Astrocyte of the spinal cord (primary cell): ENCODE measurements at places on chromosomes 3 and 15.

GRCh38 chr15:42704492-42704926 lies 32.4 kb downstream of the CDAN1 start:
- peak; percentile 60 for DNase-seq

- no peak for DNase-seq
Observed at GRCh38 chr3:47487265-47487664, 11.5 kb upstream of the SCAP start.

DNA sequence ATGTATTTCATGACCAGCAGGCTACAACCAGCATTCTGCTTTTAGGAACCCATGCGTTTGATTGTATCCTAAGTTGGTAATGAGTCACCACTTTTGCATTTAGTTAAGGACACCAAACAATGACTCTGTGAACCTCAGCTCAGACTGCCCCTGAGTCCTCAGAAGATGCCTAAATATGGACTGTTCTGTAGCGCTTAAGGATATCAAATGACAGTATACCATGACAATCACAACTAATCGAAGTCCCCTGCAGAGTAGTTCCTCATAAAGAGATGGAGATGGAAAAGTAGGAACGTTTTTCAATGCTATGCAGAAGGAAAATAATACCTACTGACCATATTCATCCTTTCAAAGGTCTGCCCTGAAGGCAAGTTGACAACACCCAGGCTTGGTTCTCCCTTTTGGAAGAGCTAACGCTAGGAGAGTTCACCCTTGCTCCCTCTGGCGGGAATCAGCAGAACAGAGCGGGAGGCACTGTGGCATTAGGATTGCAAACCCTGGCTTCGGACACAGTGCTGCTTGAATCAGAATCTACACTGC lies 508.6 kb downstream of the FHIT start:
- DNase-seq, result peak; percentile 78

- no peak for DNase-seq
Observed at GRCh38 chr3:98761643-98762229, 1.4 kb upstream of the ST3GAL6 start.

GRCh38 chr3:189303584-189303983 lies 131.8 kb downstream of the TPRG1 start:
- no peak for DNase-seq

DNA sequence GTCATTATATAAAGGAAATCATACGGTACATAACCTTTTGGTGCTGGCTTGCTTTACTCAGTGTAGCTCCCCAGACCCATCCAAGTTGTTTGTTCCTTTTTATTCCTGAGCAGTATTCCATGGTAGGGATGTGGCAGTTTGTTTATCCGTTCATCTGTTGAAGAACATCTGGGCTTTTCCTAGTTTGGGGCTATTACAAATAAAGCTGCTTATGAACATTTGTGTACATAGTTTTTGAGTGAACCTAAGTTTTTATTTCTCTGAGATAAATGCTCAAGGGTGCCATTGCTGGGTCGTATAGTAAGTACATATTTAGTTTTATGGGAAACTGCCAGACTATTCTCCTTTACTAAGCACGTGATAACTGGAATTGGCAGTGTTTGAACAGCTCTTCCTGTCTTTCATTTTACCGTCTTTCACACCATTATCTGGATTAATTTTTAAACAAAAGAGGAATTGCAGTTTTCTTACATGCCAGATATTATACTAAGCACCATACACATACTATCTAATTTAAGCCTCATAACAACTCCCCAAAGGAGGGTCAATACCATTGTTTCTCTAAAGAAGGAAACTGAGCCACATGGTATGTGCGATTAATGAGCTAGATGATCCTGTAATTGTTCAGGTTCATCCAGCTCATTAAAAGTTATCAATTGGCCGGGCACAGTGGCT lies 85.6 kb downstream of the PTPRG start:
- DNase-seq, result no peak

- DNase-seq, result no peak
Observed at GRCh38 chr3:139388821-139389551, 461 bp downstream of the COPB2 start.

DNA sequence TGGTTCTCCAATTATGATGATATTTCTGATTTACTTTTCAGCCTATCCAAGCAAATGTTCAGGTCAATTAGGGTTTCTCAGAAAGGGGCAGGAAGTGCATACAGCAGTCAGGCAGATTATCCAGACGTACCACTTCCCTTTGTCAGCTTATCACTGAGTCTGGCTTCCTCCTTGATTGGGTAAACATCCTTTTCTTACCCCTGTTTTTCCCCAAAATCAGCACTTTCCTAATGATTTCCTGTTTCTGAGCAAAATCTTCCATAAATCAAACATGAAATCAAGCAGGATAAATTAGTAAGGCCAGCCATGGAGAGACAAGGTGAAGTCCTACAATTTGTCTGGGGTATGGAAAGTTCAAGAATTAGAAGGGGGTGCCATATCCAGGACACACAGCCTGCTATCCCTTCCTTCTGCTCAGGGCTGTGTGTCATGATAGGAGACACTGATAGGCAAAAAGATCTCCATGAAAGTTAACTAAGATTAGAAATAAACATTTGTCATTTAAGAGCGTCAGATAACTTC lies 29.0 kb downstream of the ADIPOQ start:
- DNase-seq, result no peak

GRCh38 chr3:180409170-180409569 lies 192.8 kb upstream of the TTC14 start:
- no peak for DNase-seq

DNA sequence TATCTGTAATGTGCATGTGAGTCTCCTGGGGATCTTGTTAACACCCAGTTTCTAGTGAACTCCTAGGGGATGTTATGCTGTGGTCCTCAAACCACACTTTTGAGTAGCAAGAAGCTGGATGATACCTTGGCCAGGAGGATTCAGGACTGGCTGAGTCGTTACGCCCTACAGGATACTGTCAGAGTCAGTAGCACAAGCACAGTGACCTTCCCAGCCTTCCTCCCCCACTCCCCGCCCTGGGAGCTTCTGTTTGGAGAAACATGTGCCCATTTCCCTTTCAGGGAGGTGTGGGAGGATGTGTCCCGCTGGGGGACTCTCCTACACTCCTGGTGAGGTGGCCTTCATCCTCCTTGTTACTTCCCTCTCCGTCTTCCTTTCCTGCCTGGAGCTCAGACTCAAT lies 76.4 kb upstream of the TRPM1 start:
- no peak for DNase-seq

DNA sequence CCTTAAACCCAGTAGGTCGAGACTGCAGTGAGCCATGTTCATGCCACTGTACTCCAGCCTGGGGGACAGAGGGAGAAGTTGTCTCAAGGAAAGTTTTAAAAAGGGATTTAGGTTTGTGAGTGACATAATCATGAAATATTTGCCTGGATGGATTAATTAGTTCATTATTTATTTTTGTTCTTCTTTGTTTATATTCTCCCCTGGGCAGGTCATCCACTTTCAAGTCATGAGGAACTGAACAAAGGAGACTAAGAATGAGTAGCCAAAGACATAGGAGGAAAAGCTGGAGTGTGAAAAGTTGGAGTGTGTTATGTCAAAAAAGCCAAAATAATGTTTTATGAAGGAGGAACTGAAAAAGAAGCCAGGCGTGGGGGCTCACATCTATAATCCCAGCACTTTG lies 17.7 kb upstream of the PCCB start:
- DNase-seq, result no peak

GRCh38 chr15:66996094-66996493 lies 69.3 kb upstream of the SMAD3 start:
- peak; percentile 22 for DNase-seq

DNA sequence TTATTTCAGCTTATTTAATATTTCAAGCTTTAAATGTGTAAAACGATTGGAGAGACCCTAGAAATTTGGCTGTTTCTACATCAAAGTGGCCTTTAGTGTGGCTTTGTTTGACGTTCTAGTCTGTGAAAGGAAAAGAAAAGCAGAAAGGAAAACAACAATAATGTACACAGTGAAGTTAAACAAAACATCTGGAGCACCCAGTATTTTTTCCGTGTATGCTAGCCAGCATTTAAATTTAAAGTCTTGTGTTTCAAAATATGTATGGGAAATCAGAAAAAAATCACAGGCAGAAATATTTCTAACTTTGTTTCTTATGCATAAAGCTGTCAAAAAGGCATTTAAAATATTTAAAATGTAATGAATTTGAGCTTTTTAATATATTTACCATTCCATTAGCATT lies 218.1 kb downstream of the NAALADL2 start:
- no peak for DNase-seq

GRCh38 chr15:90664650-90665287 lies 52.4 kb upstream of the BLM start:
- peak; percentile 41 for DNase-seq

GRCh38 chr3:128408693-128409623 lies 57.7 kb downstream of the DNAJB8 start:
- no peak for DNase-seq

DNA sequence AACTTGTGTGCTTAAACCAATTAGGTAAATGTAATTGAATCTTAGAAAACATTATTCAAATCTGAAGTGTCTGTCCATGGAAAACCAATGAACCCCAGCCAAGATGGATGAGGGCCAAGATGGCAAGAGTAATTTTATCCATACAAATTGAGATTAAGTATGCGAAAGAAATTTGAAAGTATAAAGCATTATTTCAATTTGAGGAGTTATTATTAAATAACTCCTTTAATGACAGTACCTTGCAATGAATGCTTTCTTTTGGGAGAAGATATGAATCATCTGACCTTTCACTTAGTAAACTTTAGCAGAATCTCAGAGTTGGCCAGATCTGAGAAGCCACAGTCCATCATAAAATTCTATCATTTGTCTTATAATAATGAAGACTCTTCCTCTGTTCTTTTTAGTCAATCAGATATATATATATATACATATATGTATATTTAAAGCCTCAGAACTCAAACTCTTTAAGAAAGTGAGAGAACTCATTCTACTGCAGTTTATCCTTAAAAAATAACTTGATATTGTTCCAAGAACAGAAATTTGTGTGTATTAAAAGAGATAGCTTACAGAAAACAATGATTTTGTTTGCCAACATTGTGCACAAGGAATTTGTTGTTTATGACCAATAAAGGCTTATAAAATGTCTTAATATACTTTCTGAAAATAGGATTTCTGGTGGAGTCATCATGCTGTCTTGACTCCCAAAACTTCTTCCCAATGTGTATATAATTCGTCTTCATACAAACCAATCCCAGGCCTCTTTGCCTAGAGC lies 434.8 kb upstream of the THBS1 start:
- DNase-seq, result peak; percentile 54

DNA sequence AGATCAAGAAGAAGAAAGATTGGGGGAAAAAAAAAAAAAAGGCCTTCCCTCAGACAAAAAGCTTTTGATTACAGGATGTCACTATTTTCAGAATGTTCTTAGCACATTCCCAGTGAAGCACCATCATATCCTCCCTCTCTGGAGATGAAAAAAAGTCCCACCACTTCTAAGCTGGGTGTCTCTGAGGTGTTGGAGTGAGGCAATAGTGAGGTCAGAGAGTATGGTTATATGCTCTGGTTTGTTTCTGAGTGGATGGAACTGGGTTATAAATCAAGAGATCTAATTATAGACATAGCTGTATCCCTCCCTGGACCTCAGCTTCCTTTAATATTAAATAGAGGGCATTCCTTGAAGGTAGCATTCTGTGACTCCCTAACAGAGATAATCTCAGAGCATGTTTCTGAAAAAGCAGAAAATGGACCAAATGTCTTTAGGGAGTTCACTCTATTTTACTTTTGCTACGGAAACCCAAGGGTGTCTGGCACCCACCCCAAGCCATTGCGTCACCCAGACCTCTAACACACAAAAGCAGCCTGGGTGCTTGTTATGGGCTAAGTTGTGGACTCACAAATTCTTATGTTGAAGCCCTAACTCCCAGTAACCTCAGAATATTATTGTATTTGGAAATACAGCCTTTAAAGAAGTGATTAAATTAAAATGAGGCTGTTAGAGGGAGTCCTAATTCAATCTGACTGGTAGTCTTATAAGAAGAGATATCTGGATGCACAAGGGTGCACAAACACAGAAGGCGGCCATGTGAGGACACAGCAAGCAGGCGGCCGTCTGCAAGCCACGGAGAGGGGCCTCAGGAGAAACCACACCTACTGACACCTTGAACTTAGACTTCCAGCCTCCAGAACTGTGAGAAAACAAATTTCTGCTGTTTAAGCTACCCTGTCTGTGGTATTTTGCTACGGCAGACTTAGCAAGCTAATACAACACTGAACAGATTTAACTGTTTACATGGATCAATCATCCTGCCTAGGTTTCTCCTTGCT lies 81.5 kb downstream of the MB21D2 start:
- peak; percentile 73 for DNase-seq

- no peak for DNase-seq
Observed at GRCh38 chr3:185442031-185442430, 56.8 kb downstream of the TMEM41A start.

DNA sequence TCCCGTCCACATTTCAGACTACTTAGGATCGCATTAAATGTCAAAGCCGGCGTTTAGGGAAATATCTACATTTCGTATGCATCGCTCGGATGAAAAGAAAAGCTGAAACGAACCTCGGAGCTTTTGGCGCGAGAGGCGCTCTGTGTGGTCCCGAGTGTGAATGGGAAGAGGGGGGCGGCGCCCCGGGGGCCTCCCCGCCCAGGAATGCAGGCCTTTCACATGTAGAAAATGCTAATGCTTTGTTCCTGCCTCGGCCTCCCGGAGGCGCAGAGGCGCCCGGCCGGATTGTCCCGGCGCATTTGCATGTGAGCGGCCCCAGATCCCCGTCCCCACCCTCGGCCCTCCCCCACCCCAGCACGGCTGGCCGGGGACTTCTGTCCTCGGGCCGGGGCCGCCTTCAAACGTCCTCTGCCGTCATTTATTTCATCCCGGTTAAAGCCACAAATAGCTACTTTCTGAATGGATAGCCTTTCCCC lies 37.0 kb upstream of the TRIM71 start:
- DNase-seq, result peak; percentile 41

- peak; percentile 66 for DNase-seq
Observed at GRCh38 chr3:36729204-36730056, 34.9 kb downstream of the DCLK3 start.
